Lower leg skin (tissue), 4 donors: ENCODE measurements at places on chromosomes 13 and 19. TPM values are rescaled to one million over a fixed set of nuclear protein-coding genes. Genes with fewer than 3 reads are reported as not detected.

The GRIN3B gene
- not detected for total RNA-seq

- DNase-seq: no peak
These were observed 43.3 kb upstream of the C13orf46 start for GRCh38 chr13:114017028-114017630.

GRCh38 chr13:51068501-51068900 lies 42.6 kb downstream of the C13orf42 start:
- no peak for DNase-seq

The CCNA1 gene
- total RNA-seq: not detected

DNA sequence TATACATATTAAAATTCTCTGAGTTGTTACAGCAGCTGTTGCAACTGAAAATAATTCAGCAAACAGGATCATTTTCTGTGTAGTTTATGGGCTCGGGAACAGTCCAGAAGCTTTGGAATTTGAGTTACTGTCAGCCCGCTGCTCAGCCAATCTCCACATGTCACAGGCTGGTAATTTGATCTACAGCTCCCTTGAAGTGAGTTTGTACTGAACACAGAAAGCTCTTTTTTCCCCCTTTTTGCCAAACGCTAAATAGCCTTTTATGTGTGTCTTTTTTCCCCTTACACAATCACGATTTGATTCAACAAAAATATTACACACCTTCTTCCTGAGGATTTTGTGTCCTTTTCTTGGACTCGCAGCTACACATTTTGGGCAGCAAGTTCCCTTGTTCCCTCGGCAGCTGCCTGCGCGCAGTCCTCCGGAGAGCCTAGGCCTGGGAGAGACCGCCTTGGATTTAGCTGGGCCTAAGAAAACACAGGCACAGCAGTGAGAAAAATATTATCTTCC lies 371.4 kb downstream of the KCNRG start:
- no peak for DNase-seq

The PRSS57 gene
- 0.32 TPM for total RNA-seq

- no peak for DNase-seq
These were observed 360.0 kb downstream of the DCT start for GRCh38 chr13:94119360-94119936.

The C19orf81 gene
- total RNA-seq: 0.91 TPM

DNA sequence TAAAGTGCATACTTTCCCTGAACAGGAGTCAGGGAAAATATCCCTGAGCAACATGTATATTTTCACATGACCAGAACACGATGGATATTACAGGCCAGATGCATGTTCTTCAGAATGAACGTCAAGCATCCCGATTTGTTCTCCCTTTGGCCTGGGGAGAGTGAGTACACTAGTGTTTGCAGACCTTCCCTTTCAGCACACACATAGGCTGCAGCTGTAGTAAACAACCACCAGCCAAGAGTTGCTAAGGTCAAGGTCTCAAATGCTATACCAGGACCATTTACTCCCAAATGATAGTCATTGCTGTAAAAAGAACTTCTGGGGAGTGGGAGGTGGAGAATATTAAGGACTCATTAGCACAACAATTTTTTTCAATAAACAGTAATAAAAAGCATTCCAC lies 3.0 kb downstream of the KLF12 start:
- DNase-seq: no peak
